CD4-positive, alpha-beta memory T cell (primary cell): ENCODE measurements at places on chromosomes 2 and 18.

GRCh38 chr18:21264651-21265050 is 22.6 kb downstream of the GREB1L start:
- DNase-seq = no peak

DNA sequence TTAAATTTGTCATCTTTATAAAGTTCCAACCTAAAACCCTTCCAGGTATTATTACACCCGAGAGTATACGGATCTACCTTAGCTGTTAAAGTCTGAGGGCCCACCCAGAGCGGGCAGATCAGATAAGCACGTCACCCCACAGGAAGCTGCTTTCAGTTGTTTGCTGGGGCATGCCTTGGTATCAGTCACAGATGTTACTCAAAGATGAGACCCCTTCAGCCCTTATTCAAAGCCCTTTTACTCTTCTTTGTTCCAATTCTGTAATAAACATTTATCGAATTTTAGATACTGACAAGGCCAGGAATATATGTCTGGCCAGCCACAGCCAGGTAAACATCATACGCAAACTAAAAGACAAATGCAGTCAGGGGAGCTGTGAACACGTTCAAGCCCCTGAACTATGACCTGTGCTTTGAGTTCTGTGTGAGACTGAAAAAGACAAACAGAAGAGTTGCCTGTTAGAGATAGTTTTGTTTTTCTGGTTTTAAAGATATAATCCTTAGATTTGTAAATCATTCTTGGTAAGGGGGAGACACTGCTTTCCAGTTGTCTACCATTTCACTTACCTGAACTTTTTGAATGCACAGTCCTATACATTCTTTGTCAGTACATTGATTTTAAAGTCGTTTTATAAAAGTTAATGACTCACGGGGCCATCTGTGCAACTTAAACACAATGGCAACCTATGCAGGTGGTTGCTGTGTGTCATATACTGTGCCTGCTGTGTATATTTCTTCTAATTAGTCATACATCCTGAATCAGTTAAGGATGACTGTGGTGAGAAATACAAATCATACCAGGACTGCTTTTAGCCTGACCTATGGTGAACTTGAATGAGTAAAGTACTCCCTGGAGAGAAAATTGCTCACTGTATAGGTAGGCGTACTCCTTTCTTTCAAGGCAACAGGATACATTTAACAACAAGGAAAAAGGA is 100.5 kb upstream of the ITPRID2 start:
- no peak for DNase-seq

- DNase-seq = no peak
These were observed 118.5 kb downstream of the GALNT3 start for GRCh38 chr2:165675551-165675968.

GRCh38 chr2:210559182-210559581 is 2.8 kb downstream of the CPS1 start:
- DNase-seq = no peak

DNA sequence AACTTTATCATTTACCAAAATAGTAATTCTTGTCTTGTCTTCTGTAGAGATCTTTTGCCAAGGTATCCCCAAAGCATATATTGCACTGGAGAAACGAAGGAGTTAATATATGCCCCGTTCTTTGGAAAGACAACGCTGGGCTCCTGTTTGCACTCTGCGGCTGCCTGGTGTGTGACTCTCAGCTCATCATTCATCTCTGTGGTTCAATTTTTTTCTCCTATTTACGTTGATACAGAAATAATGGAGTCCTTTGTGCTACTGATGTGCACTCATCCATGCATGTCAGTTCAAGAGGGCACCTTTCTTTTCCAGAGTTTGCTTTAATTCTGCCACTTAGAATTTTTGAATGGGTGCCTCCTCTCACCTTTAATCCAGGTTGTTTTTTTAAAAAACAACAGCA is 655.5 kb downstream of the DCDC2C start:
- DNase-seq = no peak

DNA sequence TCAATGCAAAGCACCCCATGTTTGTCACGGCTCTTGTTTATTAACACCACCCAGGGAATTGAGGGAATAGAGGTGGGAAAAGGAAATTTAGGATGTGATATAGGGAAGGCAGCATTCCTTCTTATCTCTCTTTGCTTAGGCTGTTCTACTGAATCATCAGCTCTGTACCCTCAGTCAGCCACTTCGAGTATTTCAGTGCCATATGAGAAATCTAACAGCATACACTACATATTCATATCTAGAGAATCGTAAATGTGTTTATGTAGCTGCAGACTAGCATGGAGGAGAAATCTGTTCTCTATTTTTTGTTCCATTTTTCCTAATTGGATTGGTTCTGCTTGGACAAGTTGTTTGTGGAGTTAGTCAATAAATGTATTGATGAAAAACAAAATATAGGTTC is 187.8 kb downstream of the CTNNA2 start:
- DNase-seq = no peak

DNA sequence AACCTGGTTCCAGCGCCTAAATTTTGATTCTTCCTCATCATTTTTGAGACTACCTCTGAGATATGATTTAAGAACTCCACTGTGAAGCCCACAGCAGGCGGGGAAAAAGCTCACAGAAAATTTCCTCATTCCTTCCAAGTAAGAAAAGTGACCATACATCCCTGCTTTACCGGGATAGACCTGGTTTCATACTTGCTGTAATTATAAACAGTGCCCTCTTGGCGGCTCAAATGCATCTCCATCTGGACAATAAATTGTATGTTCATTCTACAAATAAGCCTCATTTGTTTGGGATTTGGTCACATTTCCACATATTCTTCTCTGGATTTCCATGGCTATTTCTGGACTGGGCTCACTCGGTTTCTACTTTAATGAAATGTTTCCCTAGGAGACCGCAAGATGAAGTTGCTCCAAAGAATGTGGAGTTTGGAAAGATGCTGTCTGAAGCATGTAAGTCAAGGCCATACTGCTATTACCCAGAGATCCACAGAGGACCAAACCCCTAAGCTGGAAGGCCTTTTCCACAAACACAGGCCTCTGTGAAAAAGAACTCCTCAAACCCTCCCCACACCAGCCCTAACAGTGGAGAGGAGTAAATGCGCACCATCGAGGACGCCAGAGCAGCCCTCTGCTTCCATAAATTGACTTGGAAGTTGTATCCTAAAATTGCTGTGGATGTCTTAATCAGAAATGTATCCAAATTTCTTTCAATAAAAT is 13.9 kb downstream of the STAT1 start:
- DNase-seq = no peak

DNA sequence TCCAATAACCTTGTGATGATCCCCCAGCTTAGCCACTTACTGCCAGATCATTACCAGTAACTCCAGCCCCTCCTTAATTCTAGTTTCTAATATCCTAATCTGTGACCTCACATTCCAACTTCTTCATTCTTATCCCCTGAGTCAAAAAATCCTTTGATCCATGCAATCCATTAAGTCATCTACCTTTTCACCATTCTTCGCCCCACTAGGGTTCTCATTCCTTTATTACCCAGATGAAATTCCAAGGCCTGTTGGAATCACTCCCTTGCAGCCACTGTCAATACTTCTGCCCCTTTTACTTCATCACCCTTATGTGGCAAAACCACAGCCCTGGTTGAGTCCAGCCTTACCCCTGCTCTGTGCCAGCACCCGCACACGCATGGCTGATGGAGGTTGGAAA is 20.3 kb upstream of the IL36G start:
- no peak for DNase-seq

GRCh38 chr18:3447068-3447894 is 2.7 kb upstream of the TGIF1 start:
- no peak for DNase-seq

DNA sequence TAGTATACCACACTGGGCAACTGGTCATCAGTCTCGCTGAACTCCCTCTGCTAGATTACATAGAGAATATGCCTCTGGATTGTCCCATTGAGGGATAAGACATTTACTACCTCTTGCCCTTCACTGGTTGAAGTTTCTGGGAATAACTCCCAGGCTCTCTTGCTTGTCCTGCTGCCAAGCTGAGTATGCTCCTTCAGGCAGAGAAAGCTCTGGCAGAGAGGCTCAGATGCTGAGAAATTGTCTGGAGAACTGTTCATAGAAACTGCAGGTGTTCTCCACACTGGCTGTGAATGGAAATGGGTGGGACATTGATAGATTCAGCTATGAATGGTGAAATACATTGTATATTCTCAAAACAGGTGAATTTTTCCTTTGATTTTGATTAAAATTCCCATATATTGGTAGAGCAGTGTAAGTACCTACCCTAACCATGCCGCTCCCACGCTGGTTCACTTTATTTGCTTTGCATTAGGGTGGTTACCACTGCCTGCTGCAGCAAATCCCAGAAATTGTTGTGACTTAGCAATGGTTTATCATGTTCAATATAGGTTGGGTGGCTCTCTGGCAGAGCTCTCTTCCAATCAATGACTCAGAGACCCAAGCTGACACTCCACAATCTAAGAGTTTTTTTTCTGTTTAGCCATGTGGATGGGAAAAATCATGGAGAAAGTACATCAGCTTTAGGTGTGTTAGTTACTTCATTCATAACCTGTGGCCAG is 36.7 kb downstream of the FAM117B start:
- no peak for DNase-seq

- DNase-seq = no peak
These were observed 10.7 kb downstream of the DPP4 start for GRCh38 chr2:162063281-162063680.

- DNase-seq = no peak
These were observed 38.9 kb downstream of the FASTKD2 start for GRCh38 chr2:206804326-206804725.

- no peak for DNase-seq
These were observed 569.8 kb upstream of the LRRTM1 start for GRCh38 chr2:80874374-80874773.

DNA sequence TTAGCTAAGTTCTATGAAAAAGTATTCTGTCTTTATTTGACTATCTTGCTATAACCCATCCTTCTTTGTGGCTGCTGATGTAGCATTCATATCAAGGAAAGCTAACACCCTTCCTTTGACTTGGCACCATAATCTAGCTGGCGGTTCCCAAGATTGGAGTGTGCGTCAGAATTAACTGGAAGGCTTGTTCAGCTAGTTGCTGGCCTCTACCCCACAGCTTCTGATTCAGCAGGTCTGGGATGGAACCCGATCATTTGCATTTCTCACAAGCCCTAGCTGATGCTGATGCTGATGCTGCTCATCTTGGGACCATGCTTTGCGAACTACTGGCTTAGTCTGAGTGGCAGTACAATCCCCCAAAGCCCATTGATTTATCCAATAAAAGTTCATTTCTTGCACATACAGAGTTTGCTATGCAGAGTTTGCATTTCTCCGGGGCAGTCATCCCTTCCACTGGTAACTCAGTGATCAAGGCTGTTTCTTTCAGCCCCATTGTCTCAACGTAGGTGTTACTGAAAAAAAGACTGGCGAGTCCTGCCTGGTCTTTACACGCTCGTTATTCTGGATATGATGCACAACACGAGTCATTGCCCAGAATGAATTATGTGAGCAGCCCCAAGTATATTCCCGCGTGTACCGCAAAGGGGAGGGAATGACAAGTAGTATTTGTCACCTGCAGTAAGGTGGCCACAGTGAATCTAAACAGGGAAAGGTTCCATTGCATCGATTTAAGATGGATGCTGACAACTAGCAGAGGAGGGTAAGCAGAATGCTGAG is 96.5 kb downstream of the ZNF532 start:
- DNase-seq = no peak

DNA sequence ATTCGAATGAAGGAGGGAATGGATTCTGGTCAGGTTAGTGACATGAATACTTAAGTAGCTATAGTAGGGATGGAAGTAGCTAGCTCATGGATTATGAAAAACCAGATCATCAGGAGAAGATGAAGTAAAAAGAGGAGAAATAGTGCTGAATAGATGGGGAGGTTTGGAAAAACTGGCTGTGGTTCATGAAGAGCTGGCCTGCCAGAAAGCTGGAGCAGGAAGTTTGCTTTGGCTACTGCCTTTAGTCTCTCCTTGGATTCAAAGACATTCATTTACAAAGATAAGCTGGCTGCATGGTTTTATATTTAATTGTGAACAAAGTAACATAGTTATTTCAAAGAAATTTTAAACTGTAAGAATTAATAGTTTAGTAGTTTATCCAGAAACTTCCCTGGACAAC is 567.0 kb downstream of the RIT2 start:
- no peak for DNase-seq

DNA sequence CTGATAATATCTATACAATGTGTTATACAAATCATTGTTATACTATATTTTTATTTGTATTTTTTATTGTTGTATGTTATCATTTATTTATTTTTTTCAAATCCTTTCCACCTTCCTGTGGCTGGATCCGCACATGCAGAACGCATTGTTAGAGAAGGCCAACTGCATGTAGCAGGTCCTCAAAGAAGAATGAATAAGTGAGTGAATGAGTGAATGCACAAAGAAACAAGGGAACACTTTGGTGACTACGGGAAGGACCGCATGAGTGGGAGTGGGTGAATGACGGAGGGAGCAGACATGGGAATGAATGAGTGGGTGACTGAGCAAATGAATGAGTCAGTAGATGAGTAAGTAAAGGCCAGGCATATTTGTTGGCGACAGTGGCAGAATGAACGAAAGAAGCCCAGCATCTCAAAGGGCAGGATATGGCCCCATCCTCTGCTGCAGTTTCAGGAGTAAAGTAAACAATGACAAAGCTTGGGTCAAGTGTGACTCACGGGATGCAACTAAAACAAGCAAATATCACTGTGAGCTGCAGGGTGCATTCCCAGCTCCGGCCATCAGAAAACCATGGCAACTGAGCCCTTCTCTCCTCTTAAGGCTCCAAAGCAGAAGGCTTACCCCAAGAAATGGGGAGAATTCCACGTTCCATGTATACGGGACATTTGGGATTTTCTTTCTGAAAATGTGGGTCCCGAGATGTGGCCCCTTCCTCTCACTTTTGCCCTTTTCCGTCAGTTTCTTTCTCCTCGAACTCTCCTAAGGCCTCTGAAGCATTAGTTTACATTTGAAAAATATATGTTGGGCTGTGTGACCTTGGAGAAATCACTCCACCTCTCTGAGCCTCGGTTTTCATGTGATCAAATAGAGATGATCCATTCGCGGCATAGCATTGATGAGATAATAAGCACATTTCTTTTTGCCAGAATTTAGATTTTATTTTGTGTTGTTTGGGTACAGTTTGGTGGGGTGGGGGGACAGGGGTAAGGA is 24.5 kb downstream of the KCNF1 start:
- no peak for DNase-seq

DNA sequence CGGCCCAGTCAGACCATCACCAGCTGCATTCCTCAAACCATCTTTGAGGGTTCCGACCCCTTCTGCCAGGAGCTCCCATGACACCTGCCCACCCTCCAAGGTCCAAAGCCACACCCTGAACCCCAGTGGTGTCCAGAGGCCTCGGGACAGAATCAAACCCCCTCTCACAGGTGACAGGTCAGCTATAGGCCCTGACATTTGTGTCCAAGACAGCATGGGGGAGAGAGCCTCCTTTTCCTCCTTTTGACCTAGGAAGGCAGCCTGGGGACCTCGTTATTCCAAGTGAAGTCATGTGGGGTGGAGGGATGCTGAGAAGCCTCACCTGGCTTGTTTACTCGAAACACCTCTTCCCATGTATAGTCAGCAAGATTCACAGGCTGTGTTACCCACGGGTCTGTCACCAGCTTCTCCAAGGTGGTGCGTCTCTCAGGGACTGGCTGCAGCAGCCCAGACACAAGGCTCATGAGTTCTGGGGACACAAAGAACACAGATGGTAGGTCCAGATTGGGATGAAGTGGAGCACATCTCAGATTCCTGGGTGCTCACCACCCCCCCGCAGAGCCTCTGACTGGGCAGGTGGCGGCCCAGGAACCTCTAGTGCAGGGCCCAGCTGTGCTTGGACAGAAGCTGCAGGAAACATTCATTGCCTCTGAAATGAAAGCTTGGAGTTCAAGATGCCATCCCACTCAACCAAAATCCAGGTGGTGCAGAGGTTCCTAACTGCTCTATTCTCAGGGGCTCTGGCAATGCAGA is 5.1 kb upstream of the MTERF4 start:
- DNase-seq = no peak
